ENCODE measurements at places on chromosomes 12 and 14.

DNA sequence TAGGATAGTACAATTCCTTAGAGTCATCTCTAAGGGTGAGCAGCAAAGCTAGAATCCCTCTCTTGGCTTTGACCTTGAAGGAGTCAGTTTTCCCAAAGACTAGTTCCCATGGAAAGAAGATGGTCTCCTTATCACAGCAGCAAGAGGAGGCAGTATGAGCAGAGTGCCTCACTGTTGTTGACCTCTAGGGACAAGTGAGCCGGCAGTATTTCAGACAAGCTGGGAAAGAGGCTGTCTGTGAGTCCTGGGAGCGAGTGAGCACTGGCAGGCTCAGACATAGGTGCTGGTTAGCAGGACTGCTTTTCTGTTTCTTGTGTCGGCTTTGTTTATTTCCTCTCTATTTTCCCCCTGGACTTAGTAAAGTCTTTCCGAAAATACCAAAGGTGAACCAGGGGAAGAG is 60.7 kb downstream of the NTF3 start:
- DNase-seq, result no peak

DNA sequence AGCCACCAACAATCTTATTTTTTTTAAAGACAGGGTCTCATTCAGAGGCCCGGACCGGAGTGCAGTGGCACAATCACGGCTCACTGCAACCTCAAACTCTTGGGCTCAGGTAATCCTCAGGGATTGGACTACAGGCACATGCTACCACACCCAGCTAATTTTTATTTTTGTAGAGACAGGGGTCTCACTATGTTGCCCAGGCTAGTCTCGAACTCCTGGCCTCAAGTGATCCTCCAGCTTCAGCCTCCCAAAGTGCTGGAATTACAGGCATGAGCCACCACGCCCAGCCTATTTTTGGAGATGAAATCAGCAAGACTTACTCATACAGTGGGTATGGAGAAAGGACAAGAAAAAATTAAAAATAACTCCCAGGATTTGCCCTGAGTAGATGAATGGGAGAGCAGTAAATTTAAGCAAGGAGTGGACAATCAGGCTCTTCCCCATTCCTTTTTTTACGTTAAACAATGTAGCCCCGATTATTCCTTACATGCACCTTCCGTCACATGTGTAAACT is 13.2 kb downstream of the FMNL3 start:
- DNase-seq, result peak; percentile 49

- peak; percentile 5 for DNase-seq
Observed at GRCh38 chr14:62694075-62694474, 351.2 kb downstream of the KCNH5 start.

DNA sequence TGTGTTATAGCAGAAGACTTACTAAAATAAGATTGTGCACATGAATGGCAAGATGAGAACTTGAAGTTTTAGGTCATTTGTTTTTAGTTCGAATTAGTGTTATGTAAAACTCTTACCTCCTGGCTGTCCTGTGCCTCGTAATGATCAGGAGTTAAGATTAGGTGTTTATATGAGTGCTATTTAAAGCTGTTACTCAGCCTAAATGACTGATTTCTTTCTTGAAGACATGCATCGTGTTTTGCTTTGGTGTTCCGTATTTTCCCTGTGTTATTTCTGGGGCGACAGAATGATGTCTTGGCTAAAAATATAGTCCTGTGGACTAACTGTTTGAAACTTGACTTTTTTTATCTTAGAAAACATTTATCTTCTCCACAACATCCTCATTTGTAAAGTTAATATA is 22.1 kb downstream of the SCYL2 start:
- DNase-seq, result no peak

DNA sequence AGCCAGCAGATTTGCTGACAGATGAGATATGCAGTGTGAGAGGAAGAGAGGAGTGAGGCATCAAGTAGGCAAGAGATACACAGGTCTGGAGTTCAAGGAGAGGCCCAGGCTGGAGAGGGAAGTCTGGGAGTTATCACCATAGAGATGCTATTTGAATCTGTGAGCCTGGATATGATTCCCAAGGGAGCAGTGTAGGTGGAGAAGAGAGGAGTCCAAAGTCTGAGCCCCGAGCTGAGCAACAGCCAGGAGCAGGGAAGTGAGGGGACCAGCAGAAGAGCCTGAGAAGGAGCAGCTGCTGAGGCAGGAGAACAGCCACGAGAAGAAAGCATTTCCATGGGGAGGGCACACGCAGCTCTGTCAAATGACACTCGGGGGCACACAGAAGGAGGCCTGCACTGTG is 20.2 kb upstream of the NXPH4 start:
- DNase-seq, result no peak

- DNase-seq, result no peak
Observed at GRCh38 chr12:22190969-22191368, 143.5 kb downstream of the ST8SIA1 start.
